Activated CD8-positive, alpha-beta memory T cell treated with anti-CD3 and anti-CD28 coated beads for 24 hours (primary cell): ENCODE measurements at places on chromosomes 5 and 9.

- peak; percentile 93 for DNase-seq
Measured at GRCh38 chr9:125407974-125408900, 146.6 kb downstream of the GAPVD1 start.

GRCh38 chr9:4979239-4979638, 5.8 kb upstream of the JAK2 start:
- DNase-seq = no peak

GRCh38 chr5:107806705-107807104, 136.0 kb upstream of the EFNA5 start:
- DNase-seq = no peak

DNA sequence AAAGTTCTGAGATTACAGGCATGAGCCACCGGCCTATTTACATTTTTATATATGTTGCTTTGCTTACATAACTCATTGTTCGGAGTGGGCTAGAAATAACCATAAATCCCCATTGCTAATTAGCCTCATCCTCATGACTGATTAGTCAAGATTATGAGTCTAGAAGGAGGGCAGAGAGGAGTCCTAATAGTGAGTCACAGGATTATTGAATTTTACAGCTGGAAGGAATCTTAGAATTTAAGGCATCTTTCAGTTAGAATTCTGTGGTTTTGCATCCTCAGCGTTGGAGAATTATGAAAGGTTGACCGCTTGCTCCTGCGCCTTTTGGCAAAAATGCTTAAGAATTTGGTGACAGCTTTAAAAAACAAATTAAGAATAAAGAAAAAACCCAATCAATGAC, 2.6 kb upstream of the PBX3 start:
- DNase-seq = no peak

DNA sequence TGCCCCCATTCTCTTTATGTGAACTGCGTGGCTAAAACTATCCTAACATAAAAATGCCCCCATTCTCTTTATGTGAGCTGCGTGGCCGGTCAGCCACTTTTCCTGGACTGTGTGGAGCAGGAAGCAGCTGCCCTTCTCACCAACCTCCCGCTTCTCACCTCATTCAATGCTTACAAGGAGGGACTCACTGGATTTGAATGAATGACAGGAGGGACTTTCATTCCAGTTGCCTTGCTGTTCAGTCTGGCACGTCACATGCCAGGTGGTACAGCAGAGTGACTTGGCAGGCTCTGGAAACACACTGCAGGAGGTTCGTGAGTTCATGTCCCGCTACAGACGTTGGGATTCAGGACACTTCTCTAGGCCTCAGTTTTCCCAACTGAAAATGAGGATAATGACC, 60.2 kb upstream of the NFIL3 start:
- no peak for DNase-seq
